Esophagus squamous epithelium (tissue), 5 donors: ENCODE measurements at places on chromosomes 7 and 10.

DNA sequence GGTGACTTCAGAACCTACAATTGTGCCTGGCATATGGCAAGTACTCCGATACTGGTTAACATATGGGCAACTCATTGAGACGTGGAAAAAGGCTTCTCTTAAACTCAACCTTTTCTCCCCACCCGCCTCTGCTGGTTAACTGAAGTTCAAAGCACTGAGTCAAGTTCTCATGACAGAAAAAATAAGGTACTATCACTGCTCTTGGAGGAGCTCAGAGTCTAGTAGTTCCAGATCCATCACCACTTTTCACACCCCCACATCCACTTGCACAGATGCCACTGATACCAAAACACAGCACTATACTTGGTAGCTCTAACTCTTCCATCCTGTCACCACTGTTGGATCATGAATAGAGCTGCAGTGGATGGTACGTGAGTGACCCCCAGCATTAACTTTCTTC is 36.2 kb downstream of the CCDC6 start:
- DNase-seq, result no peak

GRCh38 chr7:4188651-4189050 is 493.4 kb upstream of the FOXK1 start:
- no peak for DNase-seq

DNA sequence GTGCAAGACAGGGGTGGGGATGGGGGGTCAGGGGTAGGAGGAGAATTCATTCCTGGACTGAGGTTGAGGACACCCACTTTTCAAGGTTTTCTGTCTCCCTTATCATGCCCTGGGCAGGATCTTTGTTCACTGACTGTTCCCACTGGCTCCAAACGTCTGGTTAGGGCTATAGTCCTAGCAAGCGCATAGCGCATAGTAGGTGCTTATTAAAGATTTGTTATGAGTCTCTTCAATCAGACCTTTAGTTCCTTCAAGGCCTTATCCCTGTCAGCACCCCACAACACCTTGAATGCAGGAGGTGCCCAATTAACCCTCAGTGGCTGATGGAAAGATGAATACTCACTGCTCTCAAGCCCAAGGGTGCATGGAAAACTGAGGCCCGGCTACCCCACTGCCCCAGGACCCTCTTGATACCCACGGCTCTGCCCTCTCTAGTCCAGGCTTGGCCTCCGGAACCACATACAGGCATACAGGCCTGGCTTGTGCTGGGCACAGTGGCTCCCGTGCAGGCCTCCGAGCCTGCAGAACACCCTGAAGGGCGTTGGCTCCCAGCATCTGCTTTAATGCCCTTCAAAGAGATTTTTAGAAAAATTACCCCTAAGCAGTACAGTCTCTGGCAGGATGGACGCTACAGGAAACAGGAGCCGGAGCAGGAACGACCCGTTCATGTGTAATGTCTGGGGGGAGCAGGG is 177.7 kb downstream of the SH3PXD2A start:
- no peak for DNase-seq

DNA sequence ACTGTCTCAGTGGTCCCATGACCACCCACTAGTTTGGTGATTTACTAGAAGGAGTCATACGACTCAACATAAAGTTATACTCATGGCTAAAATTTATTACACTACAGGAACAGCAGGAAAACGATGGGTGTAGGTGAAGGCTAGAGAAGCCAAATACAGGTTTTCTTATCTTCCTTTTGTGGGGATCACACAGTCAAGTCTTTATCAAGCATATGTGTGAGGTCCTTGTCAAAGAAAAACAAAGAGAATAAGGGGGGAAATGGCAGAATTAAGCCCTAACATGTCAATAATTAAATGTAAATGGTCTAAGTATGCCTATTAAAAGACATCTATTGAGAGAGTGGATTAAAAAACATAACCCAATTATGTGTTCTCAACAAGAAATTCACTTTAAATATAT is 47.8 kb upstream of the UBN2 start:
- no peak for DNase-seq

DNA sequence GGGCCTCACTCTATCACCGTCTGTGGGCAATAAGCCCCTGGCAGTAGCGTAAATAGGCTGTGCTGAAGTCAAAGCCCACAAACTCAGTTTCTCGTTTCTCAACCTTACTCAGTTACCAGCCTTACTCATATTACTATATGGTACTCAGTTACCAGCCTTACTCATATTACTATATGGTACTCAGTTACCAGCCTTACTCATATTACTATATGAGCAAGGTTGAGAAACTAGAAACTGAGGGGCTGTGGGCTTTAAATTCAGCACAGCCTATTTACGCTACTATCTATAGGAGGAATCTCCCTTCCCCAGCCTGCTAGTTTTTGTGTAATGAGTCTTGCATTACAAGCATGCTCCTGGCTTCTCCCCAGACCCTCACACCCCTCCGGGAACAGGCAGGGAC is 35.4 kb downstream of the CCDC3 start:
- DNase-seq, result no peak

DNA sequence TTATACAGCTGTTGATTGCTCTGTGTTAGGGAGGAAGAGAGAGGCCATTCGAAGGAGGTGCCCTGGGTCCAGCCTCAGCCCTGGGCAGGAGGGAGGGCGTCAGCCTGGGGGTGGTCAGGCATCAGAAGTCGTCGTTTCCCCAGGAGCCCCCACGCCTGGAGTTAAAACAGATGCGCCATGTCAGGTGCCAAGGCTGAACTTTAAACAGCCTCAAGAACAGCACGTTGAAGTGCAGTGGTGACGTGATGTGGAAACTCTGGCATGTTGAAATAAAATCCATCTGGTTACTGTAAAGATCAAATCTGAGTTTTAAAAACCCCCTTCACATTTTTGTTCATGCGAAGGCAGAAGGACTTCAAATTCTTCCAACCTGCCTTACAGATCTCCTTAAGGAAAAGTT is 128.4 kb upstream of the PPP2R2D start:
- no peak for DNase-seq

GRCh38 chr7:17940951-17941431 is 697 bp upstream of the SNX13 start:
- DNase-seq, result no peak

GRCh38 chr10:78547397-78547796 is 513.7 kb downstream of the RPS24 start:
- no peak for DNase-seq

GRCh38 chr7:13181216-13181615 is 493.8 kb downstream of the ARL4A start:
- DNase-seq, result no peak

GRCh38 chr7:84821671-84822534 is 365.0 kb downstream of the SEMA3D start:
- DNase-seq, result no peak

DNA sequence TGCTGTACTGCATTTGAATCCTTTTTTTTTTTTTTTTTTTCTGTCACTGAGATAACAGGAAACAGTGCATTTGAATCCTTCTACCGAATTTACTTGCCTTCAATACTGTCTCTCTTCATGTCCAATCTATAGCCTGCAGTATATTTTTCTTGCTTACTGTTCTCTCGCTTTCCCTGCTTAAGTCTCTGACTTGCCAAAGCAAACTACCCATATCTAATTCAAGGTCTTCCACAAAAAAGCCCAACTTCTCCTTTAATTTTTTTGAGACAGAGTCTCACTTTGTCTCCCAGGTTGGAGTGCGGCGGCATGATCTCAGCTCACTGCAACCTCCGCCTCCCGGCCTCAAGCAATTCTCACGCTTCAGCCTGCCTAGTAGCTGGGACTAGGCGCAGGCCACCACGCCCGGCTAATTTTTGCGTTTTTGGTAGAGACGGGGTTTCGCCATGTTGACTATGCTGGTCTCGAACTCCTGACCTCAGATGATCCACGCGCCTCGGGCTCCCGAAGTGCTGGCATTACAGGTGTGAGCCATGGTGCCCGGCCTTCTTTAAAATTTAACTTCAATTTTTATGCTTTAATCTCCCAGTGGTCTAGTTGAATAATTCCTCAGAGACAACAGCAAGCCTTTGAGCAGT is 882 bp downstream of the PDCD11 start:
- DNase-seq, result no peak

- DNase-seq, result no peak
Measured at GRCh38 chr7:74318043-74318442, 28.8 kb downstream of the CLIP2 start.

DNA sequence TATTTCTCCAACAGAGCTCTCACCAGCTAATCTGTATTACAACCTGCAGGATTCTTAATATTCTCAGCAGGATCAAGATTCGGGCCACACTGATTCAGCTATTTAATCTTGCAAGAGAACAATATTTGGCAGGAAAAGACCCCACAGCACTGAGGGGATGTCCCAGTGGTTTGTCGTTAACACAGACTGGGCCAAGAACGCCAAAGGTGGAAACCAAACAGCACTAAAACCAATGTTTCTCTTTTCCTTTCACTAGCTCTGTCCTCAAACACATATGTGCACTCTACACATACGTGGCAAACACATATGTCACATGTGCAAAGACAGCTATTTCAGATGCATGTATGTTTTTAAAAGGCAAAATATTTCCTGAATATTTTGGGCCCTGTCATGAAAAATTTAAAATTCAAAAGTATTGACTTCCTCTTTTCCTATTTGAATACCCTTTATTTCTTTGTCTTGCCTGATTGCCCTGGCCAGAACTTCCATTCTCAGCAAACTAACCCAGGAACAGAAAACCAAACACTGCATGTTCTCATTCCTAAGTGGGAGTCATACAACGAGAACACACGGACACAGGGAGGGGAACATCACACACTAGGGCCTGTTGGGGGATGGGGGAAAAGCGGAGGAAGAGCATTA is 51.7 kb upstream of the NEBL start:
- DNase-seq, result no peak

GRCh38 chr7:95509199-95509598 is 23.5 kb downstream of the ASB4 start:
- no peak for DNase-seq

DNA sequence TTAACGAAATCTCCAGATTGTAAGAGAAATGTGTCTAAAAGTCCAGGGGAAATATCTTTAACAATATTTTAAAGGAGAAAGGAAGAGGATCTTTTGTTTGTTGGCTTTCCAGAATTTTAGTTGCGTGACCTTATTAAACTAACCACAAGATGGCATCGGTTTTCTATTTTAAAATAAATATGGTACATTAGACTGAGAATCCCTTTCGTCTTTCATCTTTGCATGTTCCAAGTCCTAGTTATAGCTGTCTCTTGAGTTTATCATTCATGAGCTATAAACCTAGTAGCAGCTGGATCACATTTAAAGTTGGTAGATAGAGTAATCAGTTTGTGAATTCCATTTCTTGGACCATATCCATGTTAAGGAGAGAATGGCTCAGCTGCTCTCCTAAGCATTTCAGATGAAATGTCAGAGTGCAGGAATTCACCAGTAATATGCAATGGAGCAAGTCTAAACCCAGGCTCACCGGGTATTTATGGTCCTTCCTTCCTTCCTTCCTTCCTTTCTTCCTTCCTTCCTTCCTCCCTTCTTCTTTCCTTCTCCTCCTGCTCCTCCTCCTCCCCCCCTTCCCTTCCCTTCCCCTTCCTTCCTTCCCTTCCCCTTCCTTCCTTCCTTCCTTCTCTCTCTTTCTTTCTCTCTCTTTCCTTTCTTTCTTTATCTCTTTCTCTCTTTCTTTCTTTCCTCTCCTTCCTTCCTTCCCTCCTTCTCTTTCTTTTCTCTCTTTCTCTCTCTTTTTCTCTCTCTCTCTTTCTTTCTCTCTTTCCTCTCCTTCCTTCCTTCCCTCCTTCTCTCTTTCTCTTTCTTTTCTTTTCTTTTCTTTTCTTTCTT is 57.8 kb upstream of the RAB18 start:
- DNase-seq, result no peak

DNA sequence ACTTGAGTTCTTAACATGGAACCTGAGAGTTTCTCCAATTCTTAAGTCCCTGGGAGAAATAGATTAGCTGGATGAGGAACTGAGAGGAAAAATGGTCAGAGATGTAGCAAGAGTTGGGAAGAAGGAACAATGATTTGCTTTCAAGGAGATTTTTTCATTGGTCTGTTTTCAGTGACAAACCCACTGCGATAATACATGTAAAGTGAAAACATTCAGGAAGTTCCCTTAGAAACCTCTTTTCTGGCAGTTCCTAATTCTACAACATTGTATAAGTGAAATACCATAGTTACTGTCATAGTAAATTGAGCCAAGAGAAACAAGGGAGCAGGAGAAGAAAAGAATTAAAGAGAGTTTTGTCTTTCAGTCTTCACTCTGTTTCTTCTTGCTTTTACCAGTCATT is 12.1 kb upstream of the MAGI2 start:
- no peak for DNase-seq

- no peak for DNase-seq
Measured at GRCh38 chr10:97207756-97208346, 22.1 kb upstream of the SLIT1 start.

DNA sequence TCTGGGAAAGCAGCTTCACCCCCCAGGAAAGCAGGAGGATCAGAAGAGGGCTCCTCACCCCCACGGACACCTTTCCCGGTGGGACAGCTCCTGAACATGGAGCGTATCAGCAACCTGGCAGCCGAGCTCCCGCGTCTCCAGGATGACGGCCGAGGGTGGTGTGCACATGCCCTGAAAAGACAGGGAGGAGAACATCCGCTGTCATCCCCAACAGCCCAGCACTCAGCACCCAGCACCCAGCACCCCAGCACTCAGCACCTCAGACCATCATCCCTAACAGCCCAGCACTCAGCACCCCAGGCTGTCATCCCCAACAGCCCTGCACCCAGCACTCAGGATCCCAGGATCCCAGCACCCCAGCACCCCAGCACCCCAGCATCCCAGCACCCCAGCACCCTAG is 3.9 kb upstream of the CFAP46 start:
- no peak for DNase-seq

GRCh38 chr10:58544135-58544534 is 31.5 kb downstream of the BICC1 start:
- DNase-seq, result no peak

GRCh38 chr10:78973901-78974616 is 94.7 kb upstream of the ZMIZ1 start:
- DNase-seq, result no peak

GRCh38 chr7:151740081-151740851 is 136.6 kb downstream of the PRKAG2 start:
- no peak for DNase-seq

DNA sequence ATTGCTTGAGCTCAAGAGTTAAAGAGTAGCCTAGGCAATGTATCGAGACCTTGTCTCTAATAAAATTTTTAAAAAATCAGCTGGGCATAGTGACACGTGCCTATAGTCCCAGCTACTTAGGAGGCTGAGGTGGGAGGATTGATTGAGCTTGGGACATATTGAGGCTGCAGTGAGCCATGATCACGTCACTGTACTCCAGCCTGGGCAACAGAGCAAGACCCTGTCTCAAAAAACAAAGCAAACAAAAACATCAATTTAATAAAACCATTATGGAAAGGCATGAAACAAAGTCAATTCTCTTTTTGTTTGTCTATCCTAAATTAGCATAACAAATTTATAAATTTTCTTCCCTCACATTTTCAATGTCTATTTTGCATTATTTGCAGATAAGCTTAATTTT is 108.4 kb downstream of the PHF14 start:
- no peak for DNase-seq
